GM12865 (cell line): ENCODE measurements at places on chromosomes 5 and 9.

- DNase-seq = no peak
Measured at GRCh38 chr5:169576181-169576598, 7.4 kb upstream of the SPDL1 start.

- DNase-seq = peak; percentile 82
Measured at GRCh38 chr5:56816546-56817081, 1.3 kb downstream of the MAP3K1 start.

DNA sequence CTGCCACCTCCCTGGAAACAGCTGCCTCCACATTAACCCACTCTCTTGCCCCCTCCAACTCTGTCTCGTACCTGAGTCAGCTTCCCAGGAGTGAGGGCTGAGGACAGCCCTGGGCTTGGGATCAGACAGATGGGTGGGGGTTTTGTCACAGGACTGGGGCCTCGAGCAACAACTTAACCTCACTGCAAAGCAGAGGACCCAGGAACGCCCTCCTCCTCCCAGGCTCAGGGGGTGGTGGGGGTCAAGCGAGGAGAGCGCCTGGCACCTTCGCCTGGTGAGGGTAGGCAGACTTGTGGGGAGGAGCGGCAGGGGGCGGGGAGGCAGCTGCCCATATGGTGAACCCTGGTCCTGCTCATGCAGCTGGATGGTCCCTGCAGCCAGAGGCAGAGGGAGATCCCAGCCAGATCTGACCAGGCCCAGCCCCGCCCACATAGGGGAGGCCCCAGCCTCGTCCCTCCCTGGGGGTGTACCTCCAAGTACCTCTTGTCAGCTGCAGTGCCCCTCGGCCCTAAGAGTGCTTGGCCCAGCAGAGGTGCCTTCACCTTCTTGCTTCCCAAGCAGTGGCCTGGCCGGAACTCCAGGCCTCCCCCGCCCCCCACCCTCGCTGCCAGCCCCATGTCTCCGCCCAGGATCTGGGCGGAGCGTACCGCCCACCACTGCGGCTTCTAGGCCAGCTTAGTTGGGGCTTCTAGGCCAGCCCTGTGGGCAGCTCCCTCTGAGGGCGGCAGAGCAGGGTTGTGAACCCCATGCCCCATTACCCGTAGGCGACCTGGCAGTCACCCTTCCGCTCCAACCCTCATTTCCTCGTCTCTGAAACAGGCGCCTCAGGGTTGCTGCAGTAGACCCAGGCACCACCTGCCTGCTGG, at the start of gene SARDH:
Gene SARDH, minus strand, starts transcription at position 579 of the 866 bp plus-strand sequence. CDS start 4,179 bp downstream, outside the sequence.
- peak; percentile 29 for DNase-seq

DNA sequence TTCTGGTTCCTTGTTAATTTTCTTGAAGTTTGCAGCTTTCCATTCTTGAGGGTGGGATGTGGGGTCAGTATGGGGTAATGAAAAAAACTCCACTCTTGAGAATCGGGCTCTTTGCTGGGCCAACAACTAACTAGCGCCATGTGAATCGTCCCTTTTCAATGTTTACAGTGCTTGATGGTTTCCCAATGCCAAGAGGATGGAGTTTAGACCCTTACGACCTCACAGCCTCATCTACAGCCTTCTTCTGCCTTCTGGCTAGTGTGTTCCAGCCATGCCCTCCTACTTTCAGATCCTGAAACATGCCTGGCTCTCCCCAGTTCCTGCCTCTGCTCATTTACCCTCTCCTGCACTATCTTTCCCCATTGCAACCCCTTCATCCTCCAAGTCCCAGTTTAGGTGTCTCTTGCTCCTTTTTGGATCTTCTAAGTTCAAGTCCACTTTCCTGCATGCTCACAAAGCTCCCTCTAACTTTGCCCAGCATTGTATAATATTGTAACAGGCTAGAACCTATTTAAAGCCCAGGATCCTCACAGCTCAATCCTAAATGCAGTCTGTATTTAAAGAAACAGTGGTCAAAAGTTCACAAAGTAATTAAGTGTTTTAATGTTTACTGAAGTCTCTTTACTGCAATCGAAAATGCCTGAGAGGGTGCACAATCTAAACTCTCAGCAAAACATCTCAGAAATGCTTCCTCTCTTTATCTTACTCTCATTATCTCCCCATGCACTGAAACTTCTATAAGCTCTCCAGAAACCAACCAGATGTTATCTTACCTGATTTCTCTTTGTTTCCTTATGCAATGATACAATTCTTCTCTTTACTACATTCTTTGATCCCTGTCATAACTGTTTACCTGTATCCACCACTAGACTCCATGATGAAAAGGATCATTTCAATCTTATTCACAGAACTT, 20.6 kb upstream of the CAST start:
- DNase-seq = no peak

GRCh38 chr5:150700246-150700593, 642 bp downstream of the RBM22 start:
- no peak for DNase-seq

DNA sequence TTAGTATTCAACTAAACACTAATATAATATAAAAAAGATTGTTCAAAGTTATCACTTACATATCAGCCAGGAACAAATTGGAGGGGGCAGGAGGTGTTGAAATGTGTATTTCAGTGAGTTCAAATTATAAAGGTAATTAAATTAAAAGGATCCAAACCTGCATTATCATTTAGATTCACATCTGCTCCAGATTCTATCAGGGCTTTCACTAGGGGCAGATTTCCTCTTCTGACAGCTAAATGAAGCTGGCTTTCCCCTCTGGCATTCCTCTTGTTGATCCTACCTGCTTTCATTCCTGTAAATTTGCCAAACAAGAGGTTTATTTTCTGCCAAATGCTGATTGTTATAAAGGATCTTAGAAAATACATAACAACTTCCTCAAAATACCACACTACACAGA, 86.3 kb upstream of the GCNT4 start:
- DNase-seq = no peak

DNA sequence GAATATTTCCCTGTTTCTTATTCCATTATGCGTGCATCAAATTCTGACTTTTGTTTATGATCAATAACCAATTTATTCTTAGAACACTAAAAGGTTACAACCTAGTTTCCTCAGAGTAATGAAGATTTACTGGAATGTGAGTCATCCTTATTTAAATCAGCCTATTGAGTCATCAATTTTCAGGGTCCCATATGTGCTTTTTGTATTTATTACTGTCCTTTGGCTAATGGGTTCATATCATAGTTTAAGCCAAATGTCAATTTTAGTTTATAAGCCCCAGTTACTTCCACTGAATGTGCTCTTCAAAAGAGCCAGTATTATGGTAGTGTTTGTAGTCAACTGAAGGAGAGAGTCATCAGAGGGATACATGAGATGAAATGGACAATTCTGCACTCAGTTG, 359.2 kb downstream of the PRR16 start:
- DNase-seq = no peak

DNA sequence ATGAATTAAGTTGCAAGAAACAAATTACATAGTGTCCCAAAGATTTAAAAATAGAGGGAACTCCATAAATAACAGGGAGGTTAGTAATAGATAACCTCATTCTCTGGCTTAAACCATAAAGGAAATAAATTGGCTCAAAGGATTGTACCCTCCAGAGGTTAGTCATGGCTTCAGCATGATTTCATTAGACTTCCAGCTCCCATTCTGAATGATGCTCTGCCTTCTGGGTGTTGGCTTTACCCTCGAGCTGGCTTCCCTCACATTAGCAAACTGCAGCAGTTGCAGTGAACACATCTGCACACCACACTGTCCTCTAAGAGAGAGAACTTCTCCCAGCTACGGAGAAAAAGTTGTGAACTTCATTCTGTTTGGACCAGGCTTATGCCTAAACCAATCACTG, 70.4 kb downstream of the RGS7BP start:
- no peak for DNase-seq

- no peak for DNase-seq
Measured at GRCh38 chr5:14821100-14821845, 50.3 kb downstream of the ANKH start.
